ENCODE measurements at places on chromosomes 16 and 17.

DNA sequence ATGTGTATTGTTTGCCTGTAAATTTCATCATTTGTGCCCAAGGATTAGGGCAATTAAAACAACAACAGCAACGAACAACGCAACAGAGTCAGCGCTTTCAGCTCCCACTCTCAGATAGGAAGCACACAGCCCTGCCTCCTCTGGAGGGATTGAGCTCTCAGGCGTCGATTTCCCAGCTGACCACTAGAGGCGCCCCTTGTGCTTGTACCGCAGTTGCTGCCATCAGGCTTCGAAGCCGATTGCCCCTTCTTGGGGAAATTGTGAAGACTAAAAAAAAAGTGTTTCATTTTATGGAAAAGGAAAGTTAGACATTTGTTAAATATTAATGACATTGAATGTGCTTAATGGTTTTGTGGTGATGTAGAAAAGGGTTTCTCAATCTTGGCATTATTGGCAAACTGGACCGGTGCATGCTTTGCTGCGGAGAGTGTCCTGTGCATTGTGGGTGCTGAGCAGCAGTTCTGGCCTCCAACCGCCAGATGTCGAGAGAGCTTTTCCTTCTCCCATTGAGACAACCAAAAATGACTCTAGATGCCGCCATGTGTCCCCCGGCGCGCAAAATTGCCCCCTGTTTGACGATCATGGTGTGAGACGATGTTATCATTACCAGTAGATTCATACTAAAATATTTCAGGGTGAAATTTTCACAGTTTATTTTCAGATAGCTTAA, 650.4 kb upstream of the RBFOX1 start:
- no peak for DNase-seq

GRCh38 chr17:49501496-49501895, 6.4 kb downstream of the NGFR start:
- DNase-seq = no peak

DNA sequence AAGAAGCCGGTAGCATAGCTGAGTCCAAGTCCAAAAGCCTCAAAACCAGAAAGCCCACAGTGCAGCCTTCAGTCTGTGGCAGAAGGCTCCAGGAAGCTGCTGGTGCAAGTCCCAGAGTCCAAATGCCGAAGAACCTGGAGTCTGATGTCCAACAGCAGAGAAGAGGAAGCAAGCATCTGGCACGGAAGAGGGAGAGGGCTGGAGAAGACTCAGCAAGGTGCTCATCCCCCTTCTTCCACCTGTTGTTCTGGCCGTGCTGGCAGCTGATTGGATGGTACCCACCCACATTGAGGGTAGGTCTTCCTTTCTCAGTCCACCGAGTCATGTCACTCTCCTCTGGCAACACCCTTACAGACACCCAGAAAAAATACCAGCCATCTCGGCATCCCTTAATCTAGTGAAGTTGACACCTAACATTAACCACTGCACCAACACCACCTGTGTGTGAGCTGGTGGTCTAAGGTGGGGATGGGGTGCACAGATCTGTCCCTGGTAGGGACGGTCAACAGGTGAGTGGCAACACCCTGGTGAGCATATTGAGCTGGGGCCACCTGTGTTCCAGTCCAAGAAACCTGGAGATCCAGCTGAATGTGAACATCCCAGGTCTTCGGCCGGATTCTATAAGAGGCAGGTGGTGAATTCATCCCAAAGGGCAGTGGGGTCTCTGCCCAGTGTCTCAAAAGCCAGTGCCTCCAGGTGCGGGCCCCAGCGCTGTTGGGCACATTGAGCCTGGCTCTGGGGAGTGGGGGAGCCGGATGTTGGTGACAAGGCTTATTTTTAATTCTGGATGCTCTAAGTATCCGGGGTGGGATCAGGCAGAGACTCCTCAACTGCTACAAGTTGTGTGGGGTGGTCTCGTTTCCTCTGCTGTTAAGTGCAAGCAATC, 9.8 kb downstream of the MIEF2 start:
- no peak for DNase-seq

- no peak for DNase-seq
These were observed 84.4 kb upstream of the GSE1 start for GRCh38 chr16:85528528-85529387.

- no peak for DNase-seq
These were observed 8.1 kb upstream of the EPX start for GRCh38 chr17:58184308-58184985.

DNA sequence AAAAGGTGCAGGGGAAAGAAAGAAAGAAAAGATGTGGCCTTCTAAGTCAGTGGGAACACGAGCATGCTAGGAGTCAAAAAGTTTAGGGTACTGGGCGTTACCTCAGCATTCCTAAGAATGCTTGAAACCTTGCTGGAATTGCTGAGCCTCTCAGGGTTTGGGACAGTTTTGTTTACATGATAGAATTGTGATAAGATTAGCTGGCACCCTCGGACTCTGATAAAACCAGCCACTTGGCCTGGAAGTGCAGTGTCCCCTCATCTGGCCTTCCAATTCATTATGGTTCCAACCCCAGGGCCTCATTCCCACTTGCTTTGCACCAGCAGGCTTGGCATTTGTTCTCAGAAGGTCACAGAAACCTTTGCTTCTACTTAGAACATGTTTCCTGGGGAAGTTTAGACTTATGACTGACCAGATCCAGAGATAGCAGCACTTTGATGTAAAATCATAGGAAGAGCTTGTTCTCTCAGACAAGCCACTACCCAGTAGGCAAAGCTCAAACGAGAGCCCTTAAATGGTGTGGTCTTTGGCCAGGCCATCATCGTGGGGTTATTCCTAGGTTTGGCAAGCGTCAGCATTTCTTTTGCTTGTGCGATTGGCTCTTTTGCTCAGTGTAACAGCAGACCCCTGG, 8.0 kb downstream of the SGF29 start:
- no peak for DNase-seq

DNA sequence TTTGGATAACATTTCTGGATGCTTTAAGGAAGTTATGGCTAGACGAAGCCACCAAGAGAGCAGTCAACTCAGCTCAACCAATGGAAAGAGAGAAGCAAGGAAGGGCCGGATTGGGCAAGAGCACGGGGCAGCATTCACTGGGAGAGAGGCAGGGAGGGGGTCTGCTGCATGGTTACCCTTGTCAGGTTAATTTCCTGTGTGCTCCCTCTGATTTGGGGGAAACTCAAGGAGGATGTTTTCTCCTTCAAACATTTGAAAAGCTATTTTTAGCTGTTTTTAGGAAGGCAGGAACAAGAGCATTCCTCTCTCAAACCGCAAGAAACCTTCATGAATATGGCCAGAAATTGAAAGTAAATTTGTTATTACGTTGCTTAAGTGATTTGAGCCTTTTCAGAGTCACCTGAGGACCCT, 118.5 kb upstream of the ZFHX3 start:
- no peak for DNase-seq

DNA sequence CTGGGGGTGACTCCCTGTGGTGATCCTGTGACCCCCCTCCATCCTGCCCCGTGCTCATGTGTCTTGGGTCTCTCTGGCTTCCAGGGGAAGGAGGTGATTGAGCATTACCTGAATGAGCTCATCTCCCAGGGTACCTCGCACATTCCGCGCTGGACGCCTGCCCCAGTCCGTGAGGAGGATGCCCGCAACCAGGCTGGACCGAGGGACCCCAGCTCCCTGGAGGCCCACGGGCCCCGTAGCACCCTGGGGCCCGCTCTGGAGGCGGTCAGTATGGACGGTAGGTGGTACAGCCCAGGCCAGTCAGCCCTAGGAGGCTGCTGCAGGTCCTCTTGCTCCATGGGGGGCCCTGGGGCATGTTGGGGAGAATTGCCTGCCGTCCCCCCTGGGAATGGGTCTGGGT, 33.6 kb downstream of the SEC14L5 start:
- no peak for DNase-seq

- DNase-seq = no peak
These were observed 192.1 kb upstream of the CIBAR2 start for GRCh38 chr16:85304337-85304736.

DNA sequence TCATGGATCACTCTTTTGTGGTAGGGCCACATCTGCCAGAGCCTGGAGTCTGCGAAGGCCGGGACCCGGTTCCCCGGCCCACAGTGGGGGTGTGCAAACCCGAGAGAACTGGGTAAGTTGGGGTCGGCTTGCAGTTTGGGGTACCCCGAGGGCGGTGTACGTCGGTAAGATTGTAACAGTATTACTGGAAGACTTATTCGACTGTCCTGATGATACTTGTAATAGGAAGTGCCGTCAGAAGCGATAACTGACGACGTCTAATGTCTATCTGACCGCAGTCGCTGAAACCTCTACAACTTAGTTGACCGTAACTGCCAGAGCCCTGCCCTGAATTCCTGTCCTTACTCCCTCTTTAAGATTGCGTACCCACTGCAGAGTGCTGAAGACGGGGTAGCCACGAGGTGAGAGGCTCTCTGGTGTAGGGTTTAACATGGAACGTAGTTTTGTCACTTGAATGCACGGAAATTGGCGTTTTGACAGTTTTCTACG, 24.0 kb downstream of the TRPV2 start:
- no peak for DNase-seq
